A549 (cell line): ENCODE measurements at places on chromosomes 13 and 19.

DNA sequence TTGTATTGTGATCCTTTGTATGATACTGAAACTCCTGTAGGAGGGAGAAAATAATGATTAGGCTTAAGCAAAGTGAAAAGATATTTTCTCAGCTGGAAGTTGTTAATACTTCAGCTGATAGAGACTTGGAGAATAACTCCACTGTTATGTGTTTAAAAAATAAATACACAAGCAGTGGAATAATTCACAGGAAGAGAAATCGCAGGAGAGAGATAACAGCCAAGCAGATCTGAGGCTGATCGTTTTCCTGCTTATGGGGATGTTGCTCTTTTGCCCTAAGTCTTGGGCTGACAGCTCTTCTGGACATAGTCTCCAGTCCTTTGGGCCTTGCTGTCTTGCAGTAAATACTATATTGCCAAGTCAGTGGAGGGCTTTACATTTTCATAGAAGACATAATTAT lies 93.3 kb downstream of the OLFM4 start:
- DNase-seq: no peak

GRCh38 chr19:45518469-45518826 lies 11.2 kb downstream of the VASP start:
- no peak for DNase-seq

DNA sequence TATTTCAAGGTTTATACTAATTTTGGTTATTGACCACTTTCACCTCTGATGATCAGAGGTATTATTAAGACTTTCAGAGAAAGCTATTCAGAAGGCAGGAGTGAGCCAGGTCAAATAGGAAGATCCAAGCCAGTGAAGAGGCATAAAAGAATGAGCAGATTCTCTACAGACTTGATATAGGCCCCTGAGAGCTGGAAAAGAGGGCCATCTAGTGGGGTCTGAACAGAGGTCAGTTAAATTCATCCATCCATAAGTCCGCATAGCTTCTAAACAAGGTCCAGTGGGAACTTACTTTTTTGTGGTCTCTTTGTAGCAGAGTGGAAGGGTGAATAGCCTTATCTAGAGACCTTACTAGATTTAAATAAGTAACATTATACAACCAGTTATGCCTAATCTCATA lies 126.6 kb upstream of the UFM1 start:
- DNase-seq: no peak

DNA sequence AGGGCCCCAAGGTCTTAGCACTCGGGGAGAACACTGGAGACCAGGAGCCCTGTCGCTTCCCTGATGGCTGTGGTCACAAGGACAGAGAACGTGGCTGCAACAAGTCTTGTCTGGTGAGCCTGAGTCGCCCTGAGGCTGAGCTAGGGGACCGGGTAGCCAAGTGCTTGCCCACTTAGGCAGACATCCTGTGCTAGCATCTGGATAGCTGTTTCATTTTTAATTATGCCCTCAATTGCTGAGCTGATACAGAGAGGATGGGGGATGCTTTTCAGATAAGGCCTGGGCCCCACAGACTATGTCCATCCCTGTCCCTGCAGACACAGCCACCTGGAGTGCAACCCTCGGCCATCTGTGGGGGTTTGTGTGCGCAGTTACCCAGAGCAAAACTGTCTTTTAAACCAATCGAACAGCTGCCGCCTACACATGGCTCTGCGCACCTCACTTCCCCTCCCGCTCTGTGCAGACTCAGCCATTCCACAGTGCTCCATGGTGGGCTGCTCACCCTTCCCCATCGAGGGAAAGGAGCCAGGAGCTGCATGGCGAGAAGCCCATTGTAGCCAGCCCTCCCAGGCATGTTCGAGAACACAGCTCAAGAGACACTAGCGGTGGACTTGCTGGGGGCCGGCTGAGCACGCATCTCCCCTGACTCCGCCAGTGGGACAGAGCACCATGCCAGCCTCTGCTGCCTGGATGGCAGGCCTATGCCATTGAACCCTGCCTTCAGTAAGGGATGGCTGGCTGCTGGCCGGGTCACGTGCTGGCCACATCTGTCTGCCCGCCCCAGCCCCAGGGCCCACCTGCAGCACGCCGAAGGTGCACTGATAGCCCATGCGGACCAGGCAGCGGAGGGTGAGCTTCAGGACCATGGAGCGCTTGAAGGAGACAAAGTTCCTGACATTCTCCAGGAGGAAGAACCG lies 19.4 kb upstream of the EIF3G start:
- DNase-seq: no peak

- no peak for DNase-seq
Observed at GRCh38 chr13:113273851-113274590, 23.0 kb upstream of the LAMP1 start.

DNA sequence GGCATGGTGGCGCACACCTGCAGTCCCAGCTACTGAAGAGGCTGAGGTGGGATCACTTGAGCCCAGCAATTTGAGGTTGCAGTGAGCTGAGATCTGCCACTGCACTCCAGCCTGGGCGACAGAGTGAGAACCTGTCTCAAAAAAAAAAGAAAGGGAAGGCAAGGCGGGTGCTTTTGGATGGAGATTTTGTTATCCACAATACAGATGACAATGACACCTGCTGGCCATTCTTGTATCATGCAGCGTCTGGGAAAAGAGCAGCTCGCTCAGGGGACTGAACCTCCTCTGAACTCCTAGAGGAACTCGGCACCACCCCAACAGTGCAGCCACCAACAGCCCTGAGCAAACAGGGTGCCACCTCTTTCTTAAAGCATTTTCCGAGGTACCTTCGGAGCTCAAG lies 22.8 kb downstream of the HAUS8 start:
- peak; percentile 42 for DNase-seq

DNA sequence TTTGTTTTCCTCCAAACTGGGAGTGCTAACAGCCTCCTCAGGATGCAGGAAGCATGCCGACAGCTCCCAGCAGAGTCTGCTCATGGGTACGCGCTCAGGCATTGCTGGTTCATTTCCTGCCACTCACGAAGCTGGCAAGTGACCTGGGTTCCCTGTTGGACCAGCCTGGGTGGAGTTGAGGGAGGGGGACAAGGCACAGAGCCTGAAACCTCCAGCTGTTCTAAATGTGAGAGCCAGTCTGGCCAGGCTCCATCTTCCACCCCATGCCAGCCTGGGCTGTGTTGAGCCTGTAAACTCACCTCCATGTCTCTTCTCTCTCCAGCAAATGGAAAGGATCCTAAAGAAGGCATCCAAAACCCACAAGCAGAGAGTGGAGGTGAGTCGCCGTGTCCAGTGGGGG lies 5.0 kb downstream of the FAM32A start:
- no peak for DNase-seq

- no peak for DNase-seq
Observed at GRCh38 chr13:94272038-94272437, 207.4 kb downstream of the DCT start.

- no peak for DNase-seq
Observed at GRCh38 chr13:89763005-89763404, 1584.5 kb upstream of the MIR17HG start.

GRCh38 chr19:47729468-47729798 lies 15.9 kb upstream of the NOP53 start:
- peak; percentile 92 for DNase-seq

DNA sequence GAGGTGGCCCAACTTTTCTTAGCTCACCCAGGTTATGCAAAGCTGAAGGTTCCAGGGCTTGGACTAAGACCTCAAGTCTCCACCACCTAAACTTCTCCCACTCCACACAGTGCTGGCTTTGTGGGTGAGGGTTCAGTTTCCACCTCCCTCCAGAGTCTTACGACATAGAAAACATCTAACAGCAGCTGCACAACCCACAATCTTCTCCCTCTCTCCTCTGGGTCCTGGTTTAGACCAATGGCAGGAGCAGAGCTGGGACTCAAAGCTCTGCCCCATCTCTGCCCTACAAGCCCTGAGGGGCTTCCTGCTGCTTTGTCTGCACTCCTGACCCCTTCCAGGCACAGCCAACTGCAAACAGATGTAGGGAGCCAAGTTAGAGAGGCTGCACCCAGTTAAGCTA lies 16.0 kb downstream of the IRGC start:
- no peak for DNase-seq

GRCh38 chr13:46571909-46572595 lies 19.1 kb downstream of the LRCH1 start:
- no peak for DNase-seq

- DNase-seq: no peak
Observed at GRCh38 chr13:45834411-45834994, 17.1 kb downstream of the SIAH3 start.

GRCh38 chr19:12866416-12867119 lies 14.7 kb downstream of the DNASE2 start:
- no peak for DNase-seq

GRCh38 chr13:66443926-66444325 lies 786.2 kb downstream of the PCDH9 start:
- DNase-seq: no peak

- no peak for DNase-seq
Observed at GRCh38 chr13:110309661-110310524, 2.8 kb downstream of the COL4A2 start.

DNA sequence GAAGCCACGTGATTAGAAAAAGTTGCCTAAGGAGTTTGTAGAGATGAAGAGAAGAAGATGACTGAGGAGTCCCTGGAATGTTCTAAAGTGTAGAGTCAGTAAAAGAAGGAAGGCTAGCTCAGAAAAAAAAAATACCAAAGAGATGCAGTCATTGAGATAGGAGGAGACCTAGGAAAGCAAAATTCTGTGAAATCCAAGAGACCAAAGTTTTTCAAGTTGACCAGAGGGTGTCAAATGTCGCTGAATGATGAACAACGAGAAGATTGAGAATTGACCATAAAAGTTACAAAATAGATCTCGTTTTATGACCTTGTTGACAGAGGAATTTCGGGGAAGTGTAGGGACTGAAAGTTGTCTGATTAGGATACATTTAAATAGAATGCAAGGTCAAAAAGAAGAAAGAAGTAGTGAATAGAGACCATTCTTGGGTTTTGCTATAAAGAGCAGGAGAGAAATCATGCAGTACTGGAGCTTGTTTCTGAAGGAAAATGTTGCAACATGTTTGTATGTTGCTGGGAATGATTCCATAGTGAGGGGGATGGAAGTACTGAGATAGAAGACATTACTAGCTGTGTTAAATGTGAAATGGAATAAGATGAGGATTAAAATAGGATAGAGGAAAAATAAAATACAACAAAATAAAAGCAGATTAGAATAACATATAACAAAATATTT lies 30.2 kb upstream of the HTR2A start:
- DNase-seq: no peak
